Activated naive CD4-positive, alpha-beta T cell treated with anti-CD3 and anti-CD28 coated beads, Interleukin-2, amount 50 U/mL, for 72 hours (primary cell): ENCODE measurements at places on chromosomes 6 and 20. TPM values are rescaled to one million over a fixed set of nuclear protein-coding genes. Genes with fewer than 3 reads are reported as not detected.

- no peak for DNase-seq
Measured at GRCh38 chr6:55049866-55050265, 124.4 kb upstream of the HCRTR2 start.

DNA sequence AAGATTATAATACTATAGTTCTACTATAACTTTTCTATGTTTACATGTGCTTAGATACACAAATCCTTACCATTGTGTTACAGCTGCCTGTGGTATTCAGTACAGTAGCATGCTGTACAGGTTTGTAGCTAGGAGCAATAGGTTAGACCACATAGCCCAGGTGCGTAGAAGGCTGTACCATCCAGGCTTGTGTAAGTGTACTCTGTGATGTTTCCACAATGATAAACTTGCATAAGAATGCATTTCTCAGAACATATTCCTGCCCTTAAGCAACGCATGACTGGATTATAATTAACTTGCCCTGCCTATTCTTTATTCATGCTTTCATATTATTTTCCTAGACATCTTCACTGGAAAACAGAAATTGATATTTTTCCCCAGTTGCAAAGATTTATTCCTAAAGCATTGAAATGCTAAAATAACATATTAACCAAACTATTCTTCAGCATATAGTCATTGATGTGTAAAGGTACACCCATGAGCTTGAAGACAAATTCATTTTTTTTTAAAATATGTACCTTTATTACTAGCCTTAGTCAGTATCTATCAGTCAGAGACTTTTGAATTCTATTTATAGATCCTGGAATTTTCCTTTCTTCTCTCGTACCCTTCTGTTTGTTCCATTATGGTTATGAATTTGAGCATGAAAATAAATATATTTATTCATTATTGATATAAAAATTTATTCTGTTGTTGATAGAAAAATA, 7.2 kb upstream of the CTAGE9 start:
- DNase-seq, result no peak

DNA sequence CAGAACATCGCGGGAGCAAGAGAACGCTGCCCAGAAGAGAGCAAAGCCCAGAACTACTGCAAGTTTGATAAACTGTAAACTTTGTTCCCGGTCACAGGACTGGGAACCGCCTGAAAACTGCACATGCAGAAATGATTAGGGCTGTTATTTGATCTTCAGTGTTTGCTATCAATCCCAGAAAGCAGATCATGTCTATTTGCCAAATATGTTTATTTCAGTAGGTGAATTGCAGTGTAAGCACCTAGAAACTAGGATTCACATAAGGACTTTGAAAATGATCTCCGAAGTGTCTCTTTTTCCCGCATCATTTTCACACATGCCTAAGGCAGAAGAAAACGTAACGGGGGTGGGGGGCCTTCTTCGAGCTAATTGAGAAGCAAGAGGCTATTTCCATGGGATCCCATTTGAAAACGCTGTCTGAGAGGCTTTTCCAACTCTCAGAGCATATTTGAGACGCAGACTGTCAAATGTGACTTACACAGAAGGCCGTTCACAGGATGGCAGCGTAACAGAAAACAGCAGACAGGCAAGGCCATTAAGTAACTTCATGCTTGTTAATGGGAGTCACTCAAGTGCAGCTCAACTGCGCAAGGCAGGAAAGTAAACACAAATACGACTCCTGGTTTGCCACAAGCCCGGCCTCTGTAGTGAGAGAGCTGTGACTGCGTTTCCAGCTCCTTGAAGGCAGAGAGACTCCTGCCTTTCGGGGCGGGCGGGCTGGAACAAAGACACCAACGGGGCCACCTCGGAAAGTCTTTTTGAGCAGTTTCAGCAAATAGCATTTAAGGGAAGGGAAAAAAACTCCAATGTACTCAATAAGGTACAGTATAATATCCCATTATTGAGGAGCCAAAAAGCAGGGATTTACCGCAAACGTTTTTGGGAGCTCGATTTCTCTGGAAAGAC, 144.7 kb upstream of the ZNF217 start:
- no peak for DNase-seq

GRCh38 chr6:130907687-130908086, 80.5 kb downstream of the SMLR1 start:
- no peak for DNase-seq

GRCh38 chr20:62063315-62063980, 2.2 kb downstream of the TAF4 start:
- no peak for DNase-seq

- no peak for DNase-seq
Measured at GRCh38 chr20:50379049-50379990, 130.9 kb upstream of the PTPN1 start.

DNA sequence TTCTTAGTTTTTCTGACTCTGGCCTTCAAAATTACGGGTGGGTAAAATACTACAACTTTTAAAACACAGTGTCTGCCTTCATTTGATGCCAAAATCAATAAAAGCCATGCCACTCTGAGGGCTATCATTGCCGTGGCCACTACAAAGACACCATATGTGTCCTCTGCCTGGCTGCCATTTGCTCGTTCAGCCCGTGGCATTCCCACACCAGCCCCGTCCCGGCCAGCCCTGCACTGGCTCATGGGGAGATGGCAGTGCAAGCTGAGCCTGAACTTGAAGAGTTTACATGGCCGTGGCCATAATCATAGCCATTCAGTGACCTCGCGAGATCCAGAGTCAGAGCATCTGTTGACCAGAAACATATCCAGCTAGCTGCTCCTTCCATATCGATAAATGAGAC, 79.2 kb downstream of the SMOC2 start:
- DNase-seq, result no peak

GRCh38 chr6:90095145-90095544, 200.9 kb downstream of the GJA10 start:
- DNase-seq, result no peak

- no peak for DNase-seq
Measured at GRCh38 chr20:35284992-35285805, 627 bp upstream of the EIF6 start.

- DNase-seq, result no peak
Measured at GRCh38 chr6:151443454-151443853, 8.5 kb downstream of the RMND1 start.

DNA sequence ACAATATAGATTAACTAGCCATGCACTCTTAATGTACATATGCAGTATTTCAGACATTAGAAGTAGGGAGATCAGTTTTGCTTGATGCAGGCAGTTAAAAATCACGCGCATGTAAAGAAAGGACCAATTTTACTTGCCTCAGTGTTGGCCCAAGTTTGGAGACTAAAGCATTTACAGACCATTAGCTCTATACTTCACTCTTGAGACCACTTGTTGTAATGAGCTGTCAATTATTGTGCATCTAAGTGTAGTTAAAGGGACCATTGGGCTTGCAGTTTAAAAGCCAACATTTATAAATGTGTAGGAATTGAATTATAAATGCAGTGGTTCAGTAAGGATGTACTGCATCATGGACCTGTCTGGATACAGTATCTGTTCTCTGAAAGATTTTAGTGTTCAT, 53.7 kb downstream of the PLCB4 start:
- no peak for DNase-seq

- peak; percentile 36 for DNase-seq
Measured at GRCh38 chr6:13303668-13304017, 24.7 kb downstream of the TBC1D7 start.

DNA sequence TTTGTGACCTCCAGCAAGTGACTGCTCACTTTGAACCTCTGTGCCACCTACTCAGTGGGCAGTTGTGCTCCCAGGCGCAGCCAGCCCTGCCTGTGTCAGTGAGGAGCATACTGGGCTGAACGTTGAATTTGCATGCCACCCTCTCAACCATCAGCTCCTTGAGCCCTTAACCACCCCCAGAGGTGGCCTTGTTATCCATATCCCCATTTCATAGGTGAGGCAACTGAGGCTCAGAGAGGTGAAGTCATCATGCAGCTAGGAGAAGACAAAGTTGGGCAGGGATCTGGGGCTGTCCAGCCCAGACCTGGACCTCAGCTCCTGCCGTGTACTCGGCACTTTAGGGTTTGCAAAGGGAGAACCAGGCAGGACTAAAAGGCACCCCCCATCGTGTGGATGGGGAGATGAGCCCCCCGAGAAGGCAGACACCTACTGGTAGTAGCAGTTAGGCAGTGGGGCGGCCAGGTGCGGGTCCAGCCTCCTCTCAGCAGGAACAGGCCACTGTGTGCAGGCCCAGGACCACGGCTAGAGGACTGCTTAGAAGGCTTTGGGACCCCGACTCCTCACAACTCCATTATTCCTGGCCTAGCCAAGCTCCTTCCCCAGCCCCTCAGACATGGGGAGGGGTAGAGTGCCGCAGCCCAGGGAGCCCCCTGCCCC, 100.8 kb upstream of the MYL9 start:
- no peak for DNase-seq

- DNase-seq, result no peak
Measured at GRCh38 chr20:5608442-5609161, 141.6 kb upstream of the SHLD1 start.

DNA sequence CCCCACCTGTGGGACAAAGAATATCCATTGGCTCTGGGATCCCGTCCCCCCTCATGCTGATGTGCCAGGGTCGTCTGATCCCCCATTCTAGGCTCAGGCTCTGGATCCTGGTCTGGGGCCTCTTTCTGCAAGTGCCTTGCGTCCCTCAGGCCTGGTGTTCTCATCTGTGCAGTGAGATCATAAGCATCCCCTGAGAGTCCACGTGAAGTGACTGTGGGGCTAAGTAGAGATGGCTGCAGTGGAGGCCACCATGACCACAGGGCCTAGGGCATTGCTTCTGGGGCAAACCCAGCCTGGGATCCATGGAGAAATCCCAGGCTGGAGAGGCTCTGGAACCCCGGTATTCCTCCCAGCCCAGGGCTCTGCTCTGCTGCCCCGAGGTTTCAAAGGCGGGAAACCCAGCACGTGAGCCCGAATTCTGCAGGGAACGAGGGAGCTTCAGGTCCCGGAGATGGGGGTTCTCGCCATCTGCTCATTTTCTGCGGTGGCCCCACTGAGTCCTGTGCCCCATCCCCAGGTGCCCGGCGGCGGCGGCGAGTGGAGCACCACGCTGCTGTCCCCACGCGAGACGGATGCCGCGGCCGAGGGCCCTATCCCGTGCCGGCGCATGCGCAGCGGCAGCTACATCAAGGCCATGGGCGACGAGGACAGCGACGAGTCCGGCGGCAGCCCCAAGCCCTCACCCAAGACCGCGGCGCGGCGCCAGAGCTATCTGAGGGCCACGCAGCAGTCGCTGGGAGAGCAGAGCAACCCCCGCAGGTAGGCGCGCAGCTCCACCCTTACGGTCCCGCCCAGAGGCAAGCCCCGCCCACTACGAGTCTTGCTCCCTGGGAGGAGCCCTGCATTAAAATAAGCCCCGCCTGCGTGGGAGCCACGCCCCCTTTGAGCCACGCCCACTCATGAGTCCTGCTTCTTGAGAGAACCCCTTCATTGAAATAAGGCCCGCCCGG, 105.5 kb upstream of the MYL9 start:
- DNase-seq, result peak; percentile 68

GRCh38 chr6:16985513-16986284, 116.2 kb upstream of the STMND1 start:
- no peak for DNase-seq

- DNase-seq, result no peak
Measured at GRCh38 chr6:47970826-47971225, 140.2 kb downstream of the PTCHD4 start.

GRCh38 chr6:79048611-79049010, 29.4 kb downstream of the PHIP start:
- no peak for DNase-seq

- peak; percentile 31 for DNase-seq
Measured at GRCh38 chr6:40348591-40348990, 238.6 kb downstream of the LRFN2 start.

DNA sequence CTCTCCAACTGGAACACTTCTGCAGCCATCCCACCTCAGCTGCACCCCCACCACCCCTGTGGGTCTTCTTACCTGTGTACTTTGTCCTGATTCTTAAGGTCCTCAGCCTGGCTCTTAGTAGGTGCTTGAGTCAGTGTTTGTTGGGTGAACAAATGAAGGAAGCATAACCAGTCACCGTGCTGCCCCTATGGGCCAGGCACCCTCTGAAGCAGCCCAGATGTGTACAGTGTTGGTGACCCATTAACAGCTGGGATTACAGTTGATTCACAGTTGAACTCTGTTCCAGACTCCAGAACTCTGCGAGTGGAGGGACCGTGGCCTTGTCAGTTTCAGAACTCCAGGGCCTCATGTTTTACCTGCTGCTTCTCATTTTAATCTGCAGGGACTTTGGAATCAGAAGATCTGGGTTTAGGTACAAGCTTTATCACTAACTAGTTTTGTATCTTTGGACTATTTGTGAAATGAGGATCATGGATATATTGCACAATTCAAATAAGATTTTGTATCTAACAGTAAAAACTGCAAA, 203.8 kb downstream of the TMEM242 start:
- DNase-seq, result no peak

GRCh38 chr6:37942606-37943376, 123.3 kb downstream of the ZFAND3 start:
- DNase-seq, result no peak

- no peak for DNase-seq
Measured at GRCh38 chr20:768426-768978, at the start of gene SLC52A3. SLC52A3 (minus strand) TSS chr20:768500; CDS start chr20:765774, 2,726 bp downstream.

- DNase-seq, result no peak
Measured at GRCh38 chr6:157830354-157831017, 7.4 kb downstream of the SNX9 start.

DNA sequence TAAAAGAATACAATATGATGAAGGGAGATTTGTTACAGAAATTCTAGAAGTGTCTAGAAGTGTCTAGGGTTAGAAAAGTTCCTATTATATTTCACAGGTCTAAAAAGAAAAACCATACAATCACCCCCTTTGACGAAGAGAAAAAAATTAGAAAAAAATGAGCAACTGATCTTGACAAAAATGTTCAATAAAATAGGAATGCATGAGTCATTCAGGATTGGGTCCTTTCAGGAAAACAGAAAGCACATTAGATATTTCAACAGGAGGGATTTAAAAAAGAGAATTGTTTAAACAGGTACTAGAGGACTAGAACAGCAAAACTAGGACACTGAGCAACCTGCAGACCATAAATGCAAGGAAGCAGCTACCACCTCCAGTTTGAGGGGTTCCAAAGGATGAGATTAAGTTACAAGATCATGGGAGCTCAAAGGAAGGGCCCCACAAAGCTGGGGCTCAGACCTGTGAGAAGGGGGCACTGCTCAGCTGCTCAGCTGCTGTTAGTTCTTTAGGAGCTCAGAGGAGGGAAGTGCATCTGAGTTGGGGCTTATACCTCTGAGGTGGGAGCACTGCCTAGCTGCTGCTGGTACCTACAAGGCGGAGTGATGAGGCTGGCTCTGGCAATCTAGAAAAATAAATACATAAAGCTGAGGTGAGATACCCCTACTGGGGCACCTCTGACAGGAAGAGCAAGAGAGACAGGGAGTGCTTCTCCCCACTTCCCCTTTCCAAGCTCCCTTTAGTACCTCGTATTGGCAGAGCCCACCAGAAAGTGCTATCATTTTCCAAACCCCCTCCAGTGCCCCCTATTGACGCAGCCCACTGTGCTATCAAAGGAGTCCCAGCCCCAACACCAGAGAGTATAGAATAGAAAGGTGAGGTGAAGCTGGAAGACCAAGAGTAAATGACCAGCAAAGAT, 27.1 kb upstream of the BEND6 start:
- DNase-seq, result no peak

- no peak for DNase-seq
Measured at GRCh38 chr6:6006006-6006427, 708 bp downstream of the NRN1 start.

- no peak for DNase-seq
Measured at GRCh38 chr6:52536424-52536916, 40.4 kb downstream of the TRAM2 start.

Gene CST7
- 29.8 TPM for total RNA-seq

Gene OR12D3
- total RNA-seq, result not detected

Gene PSMB9
- 202 TPM for total RNA-seq

Gene SLPI
- total RNA-seq, result not detected

Gene PAK5
- not detected for total RNA-seq

Gene VARS2
- total RNA-seq, result 55.7 TPM

Gene KCNB1
- not detected for total RNA-seq

Gene C6orf15
- not detected for total RNA-seq
